Endothelial cell of umbilical vein (primary cell): ENCODE measurements at places on chromosomes 1 and 21. TPM values are rescaled to one million over a fixed set of nuclear protein-coding genes. Genes with fewer than 3 reads are reported as not detected.

DNA sequence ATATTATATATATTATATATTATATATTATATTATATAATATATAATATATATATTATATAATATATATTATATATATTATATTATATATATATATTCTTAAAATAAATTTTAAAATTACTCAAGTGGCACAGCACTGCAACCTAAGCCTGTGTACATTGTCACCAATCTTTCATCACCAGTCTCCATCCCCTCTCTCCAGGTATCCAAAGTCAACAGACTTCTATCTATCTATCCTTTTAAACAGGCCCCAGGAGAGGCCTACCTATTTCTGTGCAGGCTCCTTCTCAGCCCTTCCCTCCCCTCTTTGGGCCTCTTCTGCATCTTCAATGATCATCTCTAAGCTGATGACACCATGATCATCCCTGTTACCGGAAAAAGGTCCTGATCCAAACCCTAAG is 111.7 kb downstream of the RHOU start:
- no peak for DNase-seq

- DNase-seq = peak; percentile 15
Observed at GRCh38 chr1:165375623-165376022, 19.1 kb upstream of the LMX1A start.

DNA sequence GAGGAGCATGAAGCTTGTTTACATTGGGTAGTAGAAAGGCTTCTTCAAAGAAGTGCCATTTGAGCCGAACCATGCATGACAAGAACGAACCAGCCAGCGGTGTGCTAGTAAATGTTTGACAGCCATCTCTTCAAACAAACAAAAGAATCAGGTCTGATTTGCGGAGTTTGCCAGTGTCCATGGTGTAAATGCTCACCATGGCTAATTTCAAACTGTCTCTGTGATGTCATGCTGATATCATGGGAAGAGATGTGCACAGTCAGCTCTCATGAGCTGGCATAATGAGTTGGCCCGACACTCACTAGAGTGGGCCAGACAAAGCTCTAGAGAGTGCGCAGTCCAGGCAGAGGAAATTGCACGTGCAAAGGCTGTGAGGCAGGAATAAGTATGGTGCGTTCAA is 101.1 kb downstream of the KAZN start:
- no peak for DNase-seq

GRCh38 chr1:26158271-26158907 is 490 bp upstream of the FAM110D start:
- no peak for DNase-seq

DNA sequence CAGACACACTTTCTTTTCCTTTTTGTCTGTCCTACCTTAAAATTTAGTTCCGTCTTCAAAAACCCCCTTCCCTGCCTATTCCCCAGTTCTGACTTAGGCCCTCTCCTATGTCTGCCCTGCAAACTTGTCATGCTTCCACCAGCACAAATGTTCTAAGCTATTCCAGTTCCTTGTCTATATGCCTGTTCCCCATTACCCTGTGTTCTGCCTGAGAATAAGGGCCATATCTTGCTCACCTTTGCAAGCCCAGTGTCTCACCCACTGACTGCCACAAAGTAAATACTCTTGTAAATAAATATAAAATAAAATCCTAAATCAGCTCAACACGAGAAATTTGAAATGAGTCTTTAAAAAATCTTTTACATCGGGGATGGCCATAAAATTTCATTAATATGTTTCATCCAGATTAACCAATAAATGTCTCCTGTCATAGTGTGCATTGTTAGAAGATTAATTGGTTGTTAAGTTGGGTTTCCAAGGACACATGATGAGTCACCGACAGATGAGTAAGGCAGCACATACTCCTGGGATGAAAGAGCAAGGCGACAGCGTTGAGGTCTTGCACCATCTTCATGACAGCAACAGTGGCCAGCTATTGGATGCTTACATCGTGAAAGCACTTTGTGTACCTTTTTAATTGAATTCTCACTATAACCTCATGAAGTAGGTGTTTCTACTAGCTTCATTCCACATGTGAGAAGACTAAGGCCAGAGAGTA is 92.6 kb upstream of the NGF start:
- peak; percentile 6 for DNase-seq

- peak; percentile 85 for DNase-seq
Observed at GRCh38 chr1:12376236-12377045, 146.6 kb downstream of the VPS13D start.

GRCh38 chr1:86119214-86119764 is 37.3 kb downstream of the COL24A1 start:
- no peak for DNase-seq

DNA sequence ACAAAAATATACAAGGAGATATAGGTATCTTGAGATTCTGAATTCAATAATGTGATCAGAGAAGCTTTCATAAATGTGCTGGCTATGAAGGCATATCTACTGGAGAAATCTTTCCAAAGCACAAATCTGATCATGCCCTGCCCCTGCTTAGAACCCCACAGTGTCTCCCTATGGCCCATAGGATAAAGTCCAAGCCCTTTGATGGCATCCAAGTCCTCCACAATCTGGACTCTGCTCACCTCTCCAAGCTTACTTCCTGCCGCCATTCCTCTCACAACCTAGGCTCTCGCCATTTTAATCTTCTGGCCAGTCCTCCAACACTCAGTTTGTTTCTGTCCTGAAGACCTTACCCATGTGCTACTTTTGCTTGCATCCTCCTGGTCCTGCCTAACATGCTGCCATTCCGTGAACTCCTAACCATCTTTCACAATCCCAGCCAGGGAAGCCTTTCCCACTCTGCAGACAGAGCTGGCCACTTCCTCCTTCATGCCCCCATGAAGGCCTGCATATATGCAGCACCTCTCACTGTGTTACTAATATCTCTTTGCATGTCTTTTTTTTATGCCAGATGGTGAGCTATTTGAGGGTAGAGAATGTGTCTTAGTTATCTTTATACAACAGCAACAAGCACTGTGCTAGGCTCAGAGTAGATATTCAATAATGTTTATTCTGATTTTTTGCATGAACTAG is 5.6 kb upstream of the ATP1A1 start:
- no peak for DNase-seq

GRCh38 chr1:8358897-8359616 is 41.1 kb downstream of the SLC45A1 start:
- DNase-seq = no peak

DNA sequence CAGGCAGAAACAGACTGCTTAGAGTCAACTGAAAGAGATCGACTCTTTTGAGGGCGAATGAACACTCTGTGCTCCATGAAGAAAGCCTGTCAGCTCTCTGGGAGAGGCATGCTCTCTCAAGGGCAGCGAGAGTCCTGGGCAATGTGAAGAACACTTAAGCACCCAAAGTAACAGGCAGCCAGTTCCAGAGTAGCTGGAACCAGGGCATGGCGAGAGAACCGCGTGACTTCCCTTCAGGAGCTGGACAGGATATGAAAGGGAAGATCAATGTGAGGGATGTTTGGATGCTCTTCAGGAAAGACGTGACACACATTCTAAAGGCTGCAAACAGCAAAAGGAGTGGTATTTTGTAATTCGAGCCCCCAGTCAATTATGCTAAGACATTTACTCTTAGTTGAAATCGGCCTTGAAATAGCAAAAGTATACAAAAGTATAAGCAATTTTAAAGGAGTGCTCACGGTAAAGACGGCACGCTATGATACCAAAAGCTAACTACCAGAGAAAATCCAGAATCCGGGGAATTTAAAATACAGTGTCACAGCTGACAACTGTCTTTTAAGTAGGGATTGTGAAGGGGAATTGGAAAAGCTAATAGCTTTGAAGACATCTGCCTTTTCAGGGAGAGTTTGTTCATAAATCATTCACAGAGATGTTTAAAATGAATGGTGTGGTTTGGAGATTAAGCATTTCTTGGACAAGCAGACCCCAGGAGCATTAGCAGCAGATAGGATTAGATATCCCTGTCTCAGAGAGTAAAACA is 20.8 kb downstream of the ADAMTS5 start:
- no peak for DNase-seq

DNA sequence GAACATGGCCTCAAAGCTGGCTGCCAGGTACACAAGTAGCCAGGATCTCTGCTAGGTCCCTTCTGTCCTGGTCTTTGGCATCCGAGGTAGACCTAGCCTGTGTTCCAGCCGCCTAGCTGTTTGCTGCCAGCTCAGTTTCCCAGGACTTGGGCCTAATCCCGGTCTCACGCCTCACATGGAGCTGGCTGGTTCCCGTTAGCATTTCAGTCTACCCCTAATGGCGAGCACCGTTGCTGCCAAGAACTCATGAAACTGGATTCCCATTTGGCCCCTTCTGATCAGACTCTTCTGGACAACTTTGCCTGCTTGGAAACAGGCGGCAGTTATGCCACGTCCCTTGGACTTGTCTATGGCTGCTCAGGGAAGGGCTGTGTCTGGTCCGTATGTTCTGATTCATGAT is 26.2 kb upstream of the HHAT start:
- no peak for DNase-seq

DNA sequence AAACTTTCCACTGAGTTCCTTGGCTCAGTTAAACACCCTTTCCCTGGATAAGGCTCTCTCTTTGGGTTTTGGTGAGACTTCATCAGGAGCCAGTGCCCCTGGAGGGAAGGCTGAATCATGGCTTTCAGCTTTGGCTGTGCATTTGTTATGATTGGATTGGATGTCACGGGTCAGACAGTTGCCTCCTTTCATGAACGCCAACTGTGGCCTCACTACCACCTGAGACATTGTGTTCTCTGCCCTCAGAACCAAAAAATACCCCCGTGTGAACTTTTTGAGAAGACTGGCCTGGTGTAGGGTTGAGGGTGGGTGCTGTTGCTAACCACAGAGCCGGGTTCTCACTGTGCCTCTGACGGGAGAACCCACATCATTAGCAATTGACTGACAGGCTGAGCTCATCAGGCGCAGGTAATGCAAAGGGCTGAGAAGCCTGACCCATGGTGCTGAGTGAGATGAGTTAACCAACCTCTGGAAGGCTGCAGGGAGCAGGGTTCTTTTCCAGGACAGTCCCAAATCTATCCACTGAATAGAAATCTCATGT is 65.6 kb downstream of the HHAT start:
- DNase-seq = no peak

DNA sequence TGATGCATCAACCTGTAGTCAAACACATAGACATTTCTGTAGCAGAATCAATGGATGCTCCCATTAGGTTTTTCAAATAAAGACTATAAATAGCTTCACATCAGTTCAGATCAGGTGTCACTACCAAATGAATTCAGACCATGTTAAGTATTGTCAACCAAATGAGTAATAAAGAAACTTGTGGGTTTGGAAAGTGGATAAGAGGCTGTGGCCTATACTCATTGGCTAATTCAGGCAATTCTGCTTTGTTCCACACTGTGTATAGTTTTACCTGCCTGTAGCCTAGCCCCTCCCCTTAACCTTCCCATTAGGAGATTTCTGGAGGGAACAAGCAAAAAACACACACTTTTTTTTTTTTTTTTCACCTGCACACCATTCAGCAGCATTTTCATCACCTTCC is 321.2 kb downstream of the HLX start:
- DNase-seq = no peak

- peak; percentile 89 for DNase-seq
Observed at GRCh38 chr1:204198348-204199340, 2.4 kb upstream of the KISS1 start.

DNA sequence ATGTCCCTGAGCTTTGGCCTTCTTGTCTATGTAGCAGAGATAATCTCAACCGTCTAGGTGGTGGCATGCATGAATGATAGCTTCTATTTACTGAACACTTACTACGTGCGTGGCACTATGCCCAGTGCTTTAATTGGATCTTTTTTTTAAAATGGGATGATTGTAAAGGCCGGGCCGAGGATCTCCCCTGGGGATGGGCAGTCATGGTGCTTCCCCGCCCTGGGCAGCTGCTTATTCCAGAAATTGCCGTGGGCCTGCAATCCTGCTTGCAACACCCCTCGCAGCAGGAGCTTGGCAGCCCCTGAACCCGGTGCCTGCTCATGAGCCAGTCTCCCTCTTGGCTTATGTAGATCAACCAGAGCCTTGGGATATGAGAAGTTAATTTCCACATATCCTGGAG is 360.7 kb downstream of the CAMTA1 start:
- no peak for DNase-seq

DNA sequence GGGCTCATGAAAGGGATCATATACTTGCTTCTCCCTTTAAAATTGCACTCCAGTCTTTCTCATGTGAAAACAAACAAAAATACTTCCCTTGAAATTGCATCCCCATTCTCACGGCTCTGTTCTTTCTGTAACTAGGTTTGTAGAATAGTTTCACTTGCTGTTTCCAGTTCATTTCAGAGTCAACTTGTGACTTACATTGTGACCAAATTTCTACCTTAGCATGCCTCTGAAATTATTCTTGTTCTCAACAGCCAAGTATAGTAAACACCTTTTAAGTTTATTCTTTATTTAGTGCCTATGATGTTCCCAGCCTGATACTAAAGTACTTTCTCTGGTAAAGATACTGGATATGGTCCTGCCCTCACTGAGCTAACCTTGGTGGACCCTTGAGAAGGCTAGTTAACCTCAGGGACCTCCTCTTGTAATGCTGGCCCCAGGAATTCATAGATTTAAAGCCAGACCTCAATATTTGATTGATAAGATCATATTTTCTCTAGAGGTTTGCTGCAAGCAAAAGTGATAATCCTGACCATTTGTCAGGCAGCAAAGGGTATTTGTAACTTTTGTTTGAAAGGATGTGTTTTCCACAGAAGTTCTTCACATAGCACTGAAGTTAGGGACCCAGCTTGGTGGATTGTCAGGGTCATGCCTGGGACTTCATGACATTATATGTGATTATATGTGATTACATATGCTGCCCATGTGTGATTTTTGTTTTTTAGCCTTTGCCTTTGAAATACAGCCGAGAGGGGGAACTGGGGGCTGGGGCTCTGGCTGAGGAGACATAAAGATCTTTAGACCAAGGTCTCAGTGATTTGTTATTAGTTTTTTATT is 29.6 kb downstream of the VANGL2 start:
- DNase-seq = no peak

The SPATA45 gene
- polyA plus RNA-seq = not detected in 2 replicates

The TMED5 gene
- 23.3 and 24.2 TPM in 2 replicates for polyA plus RNA-seq

The CLCA4 gene
- polyA plus RNA-seq = not detected in 2 replicates

The RUNX3 gene
- not detected in 2 replicates for polyA plus RNA-seq

The RRP15 gene
- 0.84 and 1.0 TPM in 2 replicates for polyA plus RNA-seq

The GSTM5 gene
- polyA plus RNA-seq = 0.21 and 0.25 TPM in 2 replicates

The BSND gene
- polyA plus RNA-seq = not detected in 2 replicates

The RTCA gene
- polyA plus RNA-seq = 18.8 and 20.3 TPM in 2 replicates
